Right ventricle myocardium inferior (tissue), 1 donor: ENCODE measurements at places on chromosomes 5 and 9. TPM values are rescaled to one million over a fixed set of nuclear protein-coding genes. Genes with fewer than 3 reads are reported as not detected.

Gene PRSS3
- not detected for total RNA-seq

Gene SOX30
- total RNA-seq: 0.19 TPM

DNA sequence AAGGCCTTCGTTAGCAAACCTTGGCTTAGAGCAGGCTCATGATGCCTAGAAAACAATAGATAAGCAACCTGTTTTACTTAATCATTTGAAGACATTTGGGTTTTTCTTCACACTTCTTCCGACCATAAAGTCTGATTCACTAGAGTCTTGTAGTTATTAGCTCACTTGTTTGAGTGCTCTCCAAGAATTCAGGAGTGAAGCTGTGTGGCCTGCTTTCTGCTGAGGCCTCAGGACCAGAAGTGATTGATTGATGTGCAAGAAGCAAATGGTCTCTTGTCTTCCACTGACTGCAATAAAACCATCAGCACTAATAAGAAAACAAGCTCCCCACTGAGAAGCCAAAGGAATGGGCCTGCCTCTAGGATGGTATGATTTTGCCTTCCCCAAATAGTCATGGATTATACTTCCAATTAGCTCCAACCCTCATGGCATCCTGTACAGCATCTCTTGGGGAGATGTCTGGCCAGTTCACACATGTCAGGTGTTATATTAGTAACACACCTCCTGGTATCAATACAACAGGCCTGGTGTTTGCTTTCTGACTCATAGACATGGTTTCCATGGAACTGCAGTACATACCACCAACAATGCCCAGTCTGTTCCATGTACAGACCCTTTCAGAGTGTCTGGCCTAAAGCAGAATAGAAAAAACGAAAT lies 317.6 kb downstream of the CWC27 start:
- DNase-seq: no peak

Gene CDH9
- not detected for total RNA-seq

- DNase-seq: peak; percentile 86
Measured at GRCh38 chr5:150649108-150650020, 8.9 kb downstream of the SYNPO start.
